ENCODE measurements at places on chromosomes 4 and X.

GRCh38 chr4:169098969-169099690, 89.1 kb upstream of the CBR4 start:
- DNase-seq, result no peak

- no peak for DNase-seq
Measured at GRCh38 chr4:147247579-147247978, 233.3 kb upstream of the EDNRA start.

- no peak for DNase-seq
Measured at GRCh38 chrX:115093191-115093590, 75.8 kb upstream of the IL13RA2 start.

GRCh38 chrX:41121766-41122165, 36.5 kb downstream of the USP9X start:
- no peak for DNase-seq

DNA sequence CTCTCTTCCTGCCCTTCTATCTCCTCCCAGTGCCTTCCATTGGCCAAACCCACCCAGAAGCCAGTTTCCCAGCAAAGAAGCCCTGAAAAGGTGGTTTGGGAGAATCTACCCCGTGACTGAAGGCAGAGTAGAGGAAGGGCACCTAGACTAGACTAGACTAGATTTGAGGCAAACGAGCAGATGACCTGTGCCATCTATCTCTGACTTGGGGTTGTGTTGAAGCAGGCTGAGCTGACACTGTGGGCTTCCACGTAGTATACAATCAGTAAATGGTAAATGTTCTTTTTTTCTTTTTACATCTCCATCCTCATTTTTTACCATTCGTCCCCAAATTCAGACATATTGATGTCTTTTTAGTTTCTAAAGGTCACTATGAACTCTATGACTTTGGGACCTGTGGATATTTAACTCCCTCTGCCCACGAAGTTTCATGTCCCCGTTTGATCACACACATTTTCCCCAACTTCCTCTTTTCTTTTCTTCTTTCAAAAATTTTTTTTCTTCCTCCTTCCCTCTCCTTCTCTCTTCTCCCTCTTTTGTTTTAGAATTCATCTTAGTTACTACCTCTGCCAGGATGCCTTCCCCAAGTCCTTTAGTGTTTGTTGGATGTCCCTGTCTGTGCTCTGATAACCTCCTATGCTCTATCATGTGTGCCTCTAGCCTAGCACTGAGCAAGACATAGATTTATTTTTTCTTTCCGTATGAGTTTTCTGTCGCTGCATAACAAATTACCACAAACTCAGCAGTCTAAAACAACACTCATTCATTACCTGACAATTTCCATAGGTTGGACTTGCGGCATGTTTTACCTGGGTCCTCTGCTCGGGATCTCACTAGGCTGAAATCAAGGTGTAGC, 6.2 kb upstream of the AFF1 start:
- no peak for DNase-seq

DNA sequence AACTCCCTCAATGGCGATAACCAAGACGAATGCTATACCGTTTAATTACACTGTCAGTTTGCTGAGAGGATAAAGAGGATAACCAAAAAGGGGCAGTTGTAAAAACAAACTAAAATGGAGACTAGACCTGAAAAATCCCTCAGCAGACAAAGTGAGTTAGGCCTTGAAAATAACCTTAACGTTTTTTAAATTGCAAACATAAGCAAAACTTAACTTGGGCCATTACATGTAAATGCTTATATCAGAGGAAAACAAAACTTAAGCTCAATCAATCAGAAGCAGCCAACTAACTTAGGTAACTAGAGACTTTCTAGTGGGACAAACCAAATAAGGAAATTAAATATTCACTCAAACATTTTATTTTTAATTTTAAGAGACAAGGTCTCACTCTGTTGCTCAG, 17.0 kb upstream of the TAPT1 start:
- DNase-seq, result no peak

GRCh38 chr4:83830138-83830888, 294.4 kb downstream of the GPAT3 start:
- no peak for DNase-seq

Measured in hippocampal formation (tissue), 2 donors.